ENCODE measurements at places on chromosomes 2 and 18.

DNA sequence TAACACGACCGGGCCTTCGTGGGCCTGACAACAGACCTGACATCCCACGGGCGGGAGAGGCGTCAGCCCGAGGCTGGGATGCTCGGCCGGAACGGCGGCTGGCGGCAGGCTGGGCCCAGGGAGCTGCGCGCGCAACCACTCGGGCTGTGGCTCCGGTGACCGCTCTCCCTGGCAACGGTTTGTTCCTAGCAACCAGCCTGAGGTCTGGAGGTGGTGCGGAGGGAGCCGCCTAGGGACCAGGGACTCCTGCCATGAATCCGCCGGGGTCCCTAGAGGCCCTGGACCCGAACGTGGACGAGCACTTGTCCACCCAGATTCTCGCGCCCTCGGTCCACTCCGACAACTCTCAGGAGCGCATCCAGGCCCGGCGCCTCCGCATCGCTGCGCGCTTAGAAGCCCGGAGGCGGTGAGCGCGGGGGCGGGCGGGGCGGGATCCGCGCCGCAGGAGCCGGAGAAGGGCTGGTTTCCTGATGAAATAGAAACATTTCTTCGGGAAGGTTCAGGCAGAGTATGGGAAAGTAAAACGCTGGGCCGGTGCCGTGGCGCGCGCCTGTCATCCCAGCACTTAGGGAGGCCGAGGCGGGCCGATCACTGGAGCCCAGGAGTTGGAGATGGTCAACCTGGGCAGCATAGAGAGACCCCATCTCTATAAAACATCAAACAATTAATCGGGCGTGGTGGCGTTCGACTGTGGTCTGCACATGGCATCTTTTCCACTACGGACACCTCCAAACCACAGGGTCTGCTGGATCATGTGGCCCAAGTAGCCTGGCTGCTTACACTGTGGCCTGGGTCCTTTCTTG, at the start of gene DRC1:
Gene DRC1, plus strand, starts transcription at position 182 of the 803 bp plus-strand sequence. Its CDS starts 70 bp downstream, at position 252.
- peak; percentile 23 for DNase-seq

- no peak for DNase-seq
These were observed 689.1 kb upstream of the POU3F3 start for GRCh38 chr2:104164721-104165252.

GRCh38 chr2:137963535-137964065, 673 bp upstream of the HNMT start:
- no peak for DNase-seq

DNA sequence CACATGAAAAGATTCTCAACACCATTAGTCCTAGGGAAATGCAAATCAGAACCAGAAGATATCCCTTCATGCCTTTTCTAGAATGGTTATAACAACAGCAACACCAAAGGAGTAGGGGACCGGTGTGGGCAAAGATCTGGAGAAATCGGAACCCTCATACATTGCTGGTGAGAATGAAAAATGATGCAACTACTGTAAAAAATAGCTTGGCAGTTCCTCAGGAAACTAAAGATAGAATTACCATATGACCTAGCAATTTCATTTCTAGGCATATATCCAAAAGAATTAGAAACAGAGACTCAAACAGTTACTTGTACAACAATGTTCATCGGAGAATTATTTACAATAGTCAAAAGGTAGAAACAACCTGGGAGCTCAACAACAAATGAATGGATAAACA, 29.2 kb upstream of the CDH7 start:
- DNase-seq: no peak

DNA sequence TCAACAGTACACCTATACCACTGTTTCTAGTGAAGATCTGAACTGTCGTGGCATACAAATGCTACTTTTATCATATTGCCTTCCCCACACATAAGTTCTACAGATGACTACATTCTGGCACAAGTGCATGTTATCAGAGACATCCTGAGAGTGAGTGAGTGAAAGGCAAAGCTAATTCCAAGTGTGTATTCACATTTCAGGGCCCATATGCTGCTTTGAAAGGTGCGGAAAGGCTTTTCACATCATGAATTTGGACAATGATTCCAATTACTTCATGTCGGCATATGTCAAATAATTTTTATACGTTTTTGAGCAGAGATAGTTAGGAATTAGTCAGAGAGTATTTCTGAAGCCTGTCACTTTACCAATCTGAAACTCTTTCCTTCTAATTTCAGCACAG, 101.7 kb downstream of the GAREM1 start:
- DNase-seq: no peak

GRCh38 chr2:134459706-134460406, 206.0 kb downstream of the MGAT5 start:
- no peak for DNase-seq

DNA sequence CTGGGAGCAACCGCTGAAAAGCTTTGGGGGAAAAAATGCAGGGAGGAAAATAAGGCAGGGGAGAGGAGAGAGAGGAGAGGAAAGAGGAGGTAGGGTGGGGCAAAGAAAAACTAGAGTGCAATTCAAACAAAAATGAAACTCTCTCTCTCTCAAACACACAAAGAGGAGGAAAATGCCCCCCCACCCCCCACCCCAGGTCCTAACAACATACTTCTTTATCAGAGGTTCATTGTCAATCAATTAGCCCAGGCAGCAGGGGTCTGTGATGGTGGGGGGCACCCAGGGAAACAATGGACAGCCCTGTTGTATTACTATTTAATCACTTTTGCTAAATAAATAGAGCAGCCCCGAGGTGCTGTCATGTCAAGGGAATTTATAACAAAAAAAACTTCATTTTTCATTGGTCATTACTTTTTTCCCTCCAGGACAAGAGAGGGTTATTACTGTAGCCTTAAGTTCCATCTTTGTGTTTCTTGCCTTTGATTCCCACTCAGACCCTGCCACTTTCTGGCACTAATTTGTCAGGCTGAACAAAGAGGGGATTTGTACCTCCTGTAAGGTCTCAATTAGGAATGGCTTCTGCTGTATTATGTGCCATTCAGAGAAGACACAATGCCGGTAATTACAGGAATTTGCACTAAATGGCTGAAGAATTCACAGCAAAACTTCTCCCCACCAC, 55.0 kb downstream of the PLEKHM3 start:
- no peak for DNase-seq

- no peak for DNase-seq
These were observed 48.1 kb upstream of the TNFRSF11A start for GRCh38 chr18:62277045-62277444.

DNA sequence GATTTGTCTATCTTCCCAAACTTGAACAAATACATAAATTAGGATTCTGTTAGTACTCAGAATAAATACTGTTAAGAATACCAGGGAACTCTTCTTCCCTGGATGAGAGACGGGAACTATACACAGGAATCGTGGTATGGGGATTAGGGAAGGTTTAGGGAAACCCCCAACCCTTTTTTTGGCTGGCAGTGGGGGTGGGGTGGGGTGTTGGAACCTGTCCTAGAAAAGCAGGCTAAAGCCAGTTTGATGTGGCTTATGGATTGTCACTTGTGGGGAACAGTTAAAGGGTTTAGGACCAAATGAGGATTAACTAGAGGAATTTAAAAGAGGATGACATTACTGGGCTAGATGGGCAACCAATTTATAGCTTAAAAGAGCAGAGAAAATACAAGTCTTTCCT, 1.8 kb downstream of the SLC4A10 start:
- DNase-seq: no peak

DNA sequence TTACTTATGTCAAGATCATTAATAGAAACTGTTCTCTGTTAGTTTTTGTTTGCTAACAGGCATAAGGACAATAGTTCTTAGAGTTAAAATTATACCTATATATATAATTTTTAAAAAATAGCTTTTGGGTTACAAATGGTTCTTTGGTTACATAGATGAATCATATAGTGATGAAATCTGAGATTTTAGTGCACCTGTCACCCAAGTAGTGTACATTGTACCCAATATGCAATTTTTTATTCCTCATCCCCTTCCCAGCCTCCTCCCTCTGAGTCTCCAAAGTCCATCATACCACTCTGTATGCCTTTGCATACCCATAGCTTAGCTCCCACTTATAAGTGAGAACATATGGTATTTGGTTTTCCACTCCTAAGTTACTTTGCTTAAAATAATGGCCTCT, 26.4 kb downstream of the SLC4A1AP start:
- no peak for DNase-seq

GRCh38 chr2:72274380-72274797, 126.7 kb upstream of the CYP26B1 start:
- no peak for DNase-seq

GRCh38 chr2:19900931-19901441, 797 bp downstream of the TTC32 start:
- DNase-seq: no peak

- no peak for DNase-seq
These were observed 124.8 kb downstream of the PARD3B start for GRCh38 chr2:204670124-204670523.

GRCh38 chr2:219769090-219769910, 141.9 kb downstream of the SLC4A3 start:
- DNase-seq: no peak

- DNase-seq: no peak
These were observed 60.7 kb downstream of the LYPD1 start for GRCh38 chr2:132609101-132609890.

- DNase-seq: peak; percentile 82
These were observed 83.0 kb upstream of the CHRNA1 start for GRCh38 chr2:174846941-174847938.

DNA sequence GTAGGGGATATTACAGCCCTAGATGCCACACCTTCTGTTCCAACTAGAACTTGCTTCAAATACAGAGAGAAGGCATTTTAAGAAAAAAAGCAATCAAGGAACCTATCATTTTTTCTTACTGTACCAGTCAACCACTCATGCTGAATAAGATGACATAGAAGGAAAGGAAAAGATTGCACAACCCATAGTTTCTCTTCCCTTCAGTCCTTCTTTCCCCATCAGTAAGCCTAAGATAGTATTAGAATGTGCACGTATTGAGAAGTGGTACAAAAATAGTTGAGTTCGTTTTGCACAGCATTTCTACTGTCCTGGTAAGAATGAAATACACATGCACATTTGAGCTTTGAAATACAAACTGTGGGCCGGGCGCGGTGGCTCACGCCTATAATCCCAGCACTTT, 27.0 kb upstream of the HK2 start:
- no peak for DNase-seq

GRCh38 chr2:235908826-235909225, 259.4 kb downstream of the GBX2 start:
- no peak for DNase-seq

- no peak for DNase-seq
These were observed 41.0 kb downstream of the DIPK1C start for GRCh38 chr18:74416124-74416523.

DNA sequence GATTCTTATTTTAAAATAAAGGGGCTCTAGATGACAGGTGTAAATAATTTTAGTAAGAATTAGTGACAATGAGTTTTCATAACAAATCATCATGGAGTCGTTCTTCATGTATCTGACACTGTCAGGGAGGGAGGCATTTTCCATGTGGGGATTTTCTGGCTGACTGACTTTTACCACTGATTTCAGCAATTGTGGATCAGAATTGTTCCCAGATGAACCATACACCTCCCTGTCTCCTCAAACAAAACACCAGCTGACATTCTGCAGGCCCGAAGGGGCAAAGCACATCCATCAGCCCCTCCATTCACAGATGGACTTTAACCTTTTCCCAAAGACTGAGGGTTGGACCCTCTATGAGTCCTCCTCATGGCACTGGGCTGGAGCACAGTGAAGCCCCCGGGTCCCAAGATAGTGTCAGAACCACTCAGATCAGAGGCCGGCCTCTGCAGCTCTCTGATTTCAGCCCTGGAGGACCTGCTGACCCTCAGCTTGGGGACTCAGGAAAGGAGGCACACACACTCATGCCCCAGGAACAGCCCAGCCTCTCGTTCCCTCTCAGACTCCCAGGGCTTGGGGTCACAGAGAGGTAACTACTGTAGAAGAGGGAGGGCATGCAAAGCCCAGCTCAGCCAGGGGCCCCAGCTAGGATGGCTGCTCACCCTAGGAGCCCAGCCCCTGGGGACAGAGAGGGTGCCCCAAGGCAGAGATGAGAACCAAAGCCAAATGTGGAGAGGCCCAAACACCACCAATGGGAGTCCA, 43.2 kb upstream of the LOXHD1 start:
- no peak for DNase-seq

DNA sequence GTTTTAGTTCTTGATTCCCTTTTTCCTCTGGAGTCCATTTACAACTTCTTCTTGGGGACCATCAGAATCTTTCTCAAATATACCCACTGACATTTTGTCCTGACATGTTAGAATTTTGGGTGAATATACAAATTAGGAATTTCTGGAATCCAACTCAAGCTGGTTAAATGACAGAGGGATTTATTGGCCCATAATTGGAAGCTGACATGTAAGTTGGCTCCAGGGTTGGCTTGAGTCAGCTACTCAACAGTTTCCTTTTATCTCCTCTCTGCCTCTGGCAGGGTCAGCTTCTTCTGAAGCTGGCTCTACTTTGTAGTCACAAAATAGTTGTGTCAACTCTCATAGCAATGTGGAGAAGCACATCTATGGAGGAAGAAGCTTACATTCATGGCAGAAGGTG, 36.6 kb upstream of the PPP1R1C start:
- DNase-seq: no peak

- DNase-seq: no peak
These were observed 309.9 kb downstream of the PIEZO2 start for GRCh38 chr18:10839421-10839820.

GRCh38 chr2:42859006-42859552, 66.7 kb upstream of the HAAO start:
- DNase-seq: no peak

DNA sequence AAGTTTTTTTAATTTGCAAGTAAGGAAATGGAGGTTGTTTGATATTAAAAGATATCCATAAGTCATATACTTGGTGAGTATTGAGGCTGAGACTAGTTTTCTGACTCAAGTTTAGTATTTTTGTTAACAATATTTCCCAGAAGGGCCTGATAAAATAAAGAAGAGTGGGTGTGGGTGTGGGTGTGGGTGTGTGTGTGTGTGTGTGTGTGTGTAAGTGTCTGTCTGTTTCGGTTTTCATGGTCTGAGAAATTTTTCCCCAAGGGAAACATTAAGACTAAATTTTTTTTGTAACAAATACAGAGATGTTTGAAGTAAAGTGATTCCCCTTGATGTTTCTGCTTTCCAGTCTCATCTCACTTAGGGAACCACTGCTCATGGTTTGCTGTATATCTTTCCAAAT, 36.5 kb downstream of the PPM1B start:
- peak; percentile 9 for DNase-seq

GRCh38 chr18:51614033-51614432, 416.6 kb upstream of the MEX3C start:
- no peak for DNase-seq

DNA sequence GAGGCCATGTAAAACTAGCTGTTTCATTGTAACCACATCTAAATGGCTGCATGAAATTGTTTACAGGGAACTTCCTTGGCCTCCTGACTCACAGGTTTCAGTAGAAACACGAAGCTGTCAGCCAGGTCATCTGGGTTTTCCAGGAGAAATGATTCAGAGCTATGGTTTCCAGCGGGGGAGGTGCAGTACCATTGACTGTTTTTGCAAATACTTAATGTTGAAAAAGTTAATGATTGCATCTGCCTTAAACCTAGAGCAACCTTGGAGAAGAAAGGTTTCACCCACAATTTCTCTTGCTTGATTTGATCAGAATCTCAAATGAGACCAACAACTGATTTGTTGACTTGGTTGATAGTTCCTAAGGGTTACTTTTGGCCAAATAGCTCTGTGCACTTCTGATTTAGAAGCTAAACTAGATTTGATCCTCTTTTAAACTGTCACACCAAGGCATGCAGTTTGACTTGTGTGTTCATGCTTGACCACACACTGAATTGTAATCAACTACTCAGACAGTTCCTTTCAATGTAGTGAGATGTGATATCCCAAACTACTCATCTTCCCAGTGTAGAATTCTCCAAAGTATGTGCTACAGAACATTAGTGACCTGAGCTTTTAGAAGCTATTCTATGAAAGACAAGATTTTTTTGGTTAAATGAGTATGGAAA, 193.5 kb upstream of the CHST9 start:
- peak; percentile 27 for DNase-seq

Measured in skeletal muscle cell (primary cell).